ENCODE measurements at places on chromosomes 11 and 22.

GRCh38 chr11:82979824-82980223 is 78.3 kb downstream of the DDIAS start:
- H3K4me3 ChIP-seq = no peak overlapping the region
- H3K36me3 ChIP-seq = peaks cover 24% of the 10 kb centered on the region
- H3K27me3 ChIP-seq = no peaks in the 10 kb centered on the region
- no peak for DNase-seq
- peaks cover 24% of the 10 kb centered on the region for H3K4me1 ChIP-seq
- no peak overlapping the region for H3K27ac ChIP-seq

GRCh38 chr11:21634956-21635355 is 557.9 kb upstream of the ANO5 start:
- peaks cover 3% of the 10 kb centered on the region for H3K27me3 ChIP-seq
- H3K27ac ChIP-seq = no peak overlapping the region
- H3K36me3 ChIP-seq = no peaks in the 10 kb centered on the region
- no peaks in the 10 kb centered on the region for H3K4me1 ChIP-seq
- DNase-seq = no peak
- no peak overlapping the region for H3K4me3 ChIP-seq

DNA sequence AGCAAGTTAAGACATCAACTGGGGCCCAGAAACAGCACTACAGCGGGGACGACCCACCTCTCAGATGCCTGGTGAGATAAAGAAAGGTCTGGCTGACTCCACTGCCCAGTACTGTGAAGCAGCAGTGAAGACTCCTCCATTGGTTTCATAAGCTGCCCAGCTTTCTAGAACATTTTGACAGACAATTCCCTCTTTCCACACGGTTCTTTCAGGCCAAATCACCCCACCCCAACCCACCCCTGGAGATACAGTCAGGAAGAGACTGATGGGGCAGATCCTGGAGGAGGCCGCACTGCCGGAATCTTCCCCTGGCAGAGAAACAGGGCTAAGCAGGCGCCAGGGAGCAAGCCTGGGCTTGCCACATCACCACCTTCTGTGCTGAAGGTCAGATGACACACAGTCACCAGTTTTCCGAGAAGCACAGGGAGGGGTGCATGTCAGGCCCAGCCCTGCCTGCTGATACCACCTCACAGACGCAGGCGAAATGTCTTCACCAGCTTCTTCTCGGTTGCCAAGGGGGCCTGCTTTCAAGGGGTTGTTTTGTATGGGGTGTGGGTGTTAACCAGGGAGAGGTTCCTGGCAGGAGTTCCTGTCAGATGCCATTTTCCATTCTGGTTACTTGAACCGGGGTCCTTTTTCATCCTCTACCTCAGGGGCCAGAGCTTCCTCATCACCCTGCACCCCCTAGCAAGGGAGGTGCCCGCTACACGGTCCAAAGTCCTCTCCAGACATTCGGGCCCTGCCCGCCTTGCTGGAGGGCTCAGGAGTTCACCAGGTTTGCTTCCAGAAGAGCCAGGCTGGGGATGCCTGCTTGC is 1.4 kb upstream of the NEAT1 start:
- no peaks in the 10 kb centered on the region for H3K36me3 ChIP-seq
- peak overlapping the region; percentile 95 for H3K4me3 ChIP-seq
- H3K27me3 ChIP-seq = no peaks in the 10 kb centered on the region
- peaks cover 95% of the 10 kb centered on the region for H3K4me1 ChIP-seq
- peak overlapping the region; percentile 100 for H3K27ac ChIP-seq

DNA sequence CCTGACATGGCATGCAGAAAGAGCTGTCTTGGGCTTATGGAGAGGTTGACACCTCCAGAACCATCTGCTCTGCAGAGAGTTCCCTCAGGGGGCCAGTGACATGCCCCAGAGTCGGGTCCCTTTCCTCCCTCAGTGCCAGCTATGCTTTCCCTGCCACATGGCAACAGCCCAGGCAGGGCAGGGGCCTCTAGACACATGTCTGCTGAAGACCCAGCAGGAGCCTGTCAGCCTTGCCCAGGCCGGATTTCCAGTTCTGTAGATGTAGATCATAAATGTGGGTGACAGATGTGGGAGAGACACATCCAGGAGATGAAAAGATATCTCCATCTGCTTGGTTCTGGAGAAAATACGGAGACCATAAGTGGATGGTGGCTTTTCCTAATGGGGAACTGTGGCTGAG is 25.5 kb downstream of the NAV2 start:
- H3K4me3 ChIP-seq = no peak overlapping the region
- H3K27me3 ChIP-seq = peaks cover 2% of the 10 kb centered on the region
- no peak overlapping the region for H3K27ac ChIP-seq
- no peaks in the 10 kb centered on the region for H3K36me3 ChIP-seq

DNA sequence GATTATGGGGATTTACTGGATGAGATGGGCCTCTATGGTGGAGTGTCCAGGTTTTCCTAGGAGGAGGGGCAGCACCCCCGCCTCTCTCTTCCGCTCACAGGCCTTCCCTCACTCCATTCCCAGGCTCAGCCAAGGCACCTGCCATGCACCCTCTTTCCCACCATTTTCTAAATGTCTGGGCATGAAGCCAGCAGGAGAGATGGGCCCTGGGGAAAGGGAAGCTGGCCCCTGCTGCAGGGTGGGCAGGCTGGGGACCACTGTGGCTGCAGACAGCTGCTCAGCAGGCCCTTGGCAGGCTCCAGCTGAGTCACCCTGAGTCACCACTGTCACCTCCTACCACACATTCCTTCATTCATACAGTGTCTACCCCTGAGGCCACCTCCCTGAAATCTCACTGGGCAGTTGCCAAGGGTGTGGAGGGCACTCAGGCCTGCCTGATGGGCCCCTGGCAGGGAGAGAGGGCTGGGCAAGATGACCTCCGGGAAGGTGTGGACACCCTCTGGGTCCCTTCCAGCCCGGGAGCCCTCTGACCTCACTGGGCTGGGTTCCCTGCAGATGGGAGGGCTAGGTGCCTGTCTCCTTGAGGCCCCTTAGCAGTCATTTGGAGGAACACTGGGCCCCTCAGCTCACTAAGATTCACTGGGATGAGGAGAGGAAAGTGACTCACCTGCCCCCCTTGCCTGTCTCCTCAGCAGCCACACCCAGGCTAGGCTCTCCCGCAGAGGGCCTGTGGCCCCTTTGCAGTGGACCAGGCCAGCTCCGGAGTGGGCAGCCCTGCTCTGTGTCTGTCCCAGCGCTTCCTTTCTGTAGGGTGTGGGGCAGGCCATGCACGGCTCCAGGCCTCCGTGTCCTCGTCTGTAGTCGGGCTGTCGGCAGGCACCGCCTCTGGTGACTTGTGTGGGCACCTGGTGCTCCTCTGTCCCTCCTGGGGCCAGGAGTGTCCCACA is 7.8 kb downstream of the MYEOV start:
- H3K4me1 ChIP-seq = peaks cover 38% of the 10 kb centered on the region
- peaks cover 9% of the 10 kb centered on the region for H3K27me3 ChIP-seq
- no peak overlapping the region for H3K4me3 ChIP-seq
- DNase-seq = no peak

DNA sequence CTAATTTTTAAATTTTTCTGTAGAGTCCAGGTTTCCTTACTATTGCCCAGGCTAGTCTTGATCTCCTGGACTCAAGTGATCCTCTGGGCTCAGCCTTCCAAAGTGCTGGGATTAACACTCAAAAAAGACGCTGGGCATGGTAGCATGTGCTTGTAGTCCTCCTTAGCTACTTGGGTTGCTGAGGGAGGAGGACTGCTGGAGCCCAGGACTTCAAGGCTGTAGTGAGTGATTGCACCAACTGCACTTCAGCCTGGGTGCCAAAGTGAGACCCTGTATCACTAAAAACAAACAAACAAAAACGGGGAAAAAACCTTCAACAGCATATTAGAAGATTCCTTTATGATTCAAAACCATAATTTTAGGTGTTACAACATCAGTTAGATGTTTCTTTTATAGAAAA is 44.6 kb downstream of the RSF1 start:
- H3K36me3 ChIP-seq = peaks cover 26% of the 10 kb centered on the region
- no peak overlapping the region for H3K4me3 ChIP-seq
- no peak for DNase-seq
- H3K27me3 ChIP-seq = no peaks in the 10 kb centered on the region
- H3K4me1 ChIP-seq = peaks cover 7% of the 10 kb centered on the region

DNA sequence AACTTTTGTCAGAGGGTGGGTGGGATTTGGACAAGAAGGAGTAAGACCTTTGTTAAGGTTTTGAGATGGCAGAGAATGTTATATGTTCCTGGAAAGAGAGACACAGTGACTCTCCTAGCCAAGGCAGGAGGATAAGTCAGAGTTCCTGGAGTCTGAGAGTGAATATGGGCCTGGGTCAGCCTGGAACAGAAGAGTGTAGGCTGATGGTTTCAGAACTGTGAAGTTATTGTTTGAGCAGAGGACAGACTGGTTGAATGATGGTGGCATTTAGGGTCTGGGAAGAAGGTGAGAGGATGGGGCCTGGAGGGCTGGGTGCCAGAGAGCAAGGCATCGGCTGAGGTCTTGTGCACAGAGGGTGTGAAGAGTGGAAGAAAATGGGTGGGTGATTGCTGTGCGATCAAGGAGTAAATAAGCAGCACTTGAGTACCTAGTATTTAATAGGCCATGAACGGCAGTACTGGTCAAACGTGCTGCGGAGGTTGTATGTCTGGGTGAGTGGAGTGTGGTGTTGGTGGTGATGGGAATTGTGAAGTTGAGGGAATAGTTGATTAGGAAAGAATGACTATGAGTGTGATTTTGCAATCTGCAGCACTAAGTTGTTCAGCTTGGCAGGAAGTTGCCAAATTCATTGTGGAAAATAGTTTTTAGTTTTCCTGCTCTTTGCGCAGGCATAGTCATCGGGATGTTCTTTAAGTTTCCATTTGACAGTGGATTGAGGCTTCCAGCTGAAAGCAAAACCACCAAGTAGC is 1.8 kb downstream of the PANX1 start:
- peaks cover 29% of the 10 kb centered on the region for H3K4me1 ChIP-seq
- H3K36me3 ChIP-seq = peaks cover 3% of the 10 kb centered on the region
- DNase-seq = no peak
- H3K27me3 ChIP-seq = no peaks in the 10 kb centered on the region

DNA sequence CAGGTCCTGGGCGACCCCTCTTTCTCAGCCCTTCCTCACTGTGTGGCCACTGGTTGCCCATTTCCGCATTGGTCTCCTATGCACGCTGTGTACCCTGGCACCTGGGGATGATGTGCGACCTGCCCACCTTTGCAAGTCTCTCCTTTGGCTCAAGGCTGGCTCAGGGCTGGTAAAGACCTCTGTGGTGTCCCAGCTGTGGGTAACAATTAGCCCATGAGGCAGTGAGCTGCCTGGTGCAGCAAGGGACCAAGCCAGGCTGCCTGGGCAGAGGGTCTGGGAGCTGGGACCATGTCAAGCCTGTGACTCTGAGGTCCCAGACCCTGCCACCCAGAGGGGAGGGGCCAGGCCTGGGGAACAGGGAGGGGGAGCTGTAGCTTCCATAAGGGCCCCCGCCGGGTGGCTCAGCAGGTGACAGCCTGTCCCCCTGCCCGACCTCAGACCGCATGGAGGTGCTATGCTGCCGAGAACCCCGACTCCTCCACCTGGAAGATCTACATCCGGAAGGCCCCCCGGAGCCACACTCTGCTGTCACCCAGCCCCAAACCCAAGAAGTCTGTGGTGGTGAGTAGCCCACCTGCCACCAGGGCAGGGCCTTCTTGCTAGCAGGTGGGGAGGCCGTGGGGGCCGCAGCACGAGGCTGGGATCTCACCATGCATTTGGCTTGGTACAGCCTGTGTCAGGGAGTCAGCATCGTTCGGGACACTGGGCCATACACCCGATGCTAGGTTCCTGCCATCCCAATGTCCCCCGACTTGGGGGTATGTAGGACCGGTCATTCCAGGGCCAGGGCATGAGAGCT is 112.5 kb downstream of the KCNQ1OT1 start:
- H3K27me3 ChIP-seq = peaks cover 18% of the 10 kb centered on the region
- H3K36me3 ChIP-seq = no peaks in the 10 kb centered on the region
- peak overlapping the region; percentile 39 for H3K27ac ChIP-seq
- DNase-seq = no peak
- H3K4me3 ChIP-seq = no peak overlapping the region

DNA sequence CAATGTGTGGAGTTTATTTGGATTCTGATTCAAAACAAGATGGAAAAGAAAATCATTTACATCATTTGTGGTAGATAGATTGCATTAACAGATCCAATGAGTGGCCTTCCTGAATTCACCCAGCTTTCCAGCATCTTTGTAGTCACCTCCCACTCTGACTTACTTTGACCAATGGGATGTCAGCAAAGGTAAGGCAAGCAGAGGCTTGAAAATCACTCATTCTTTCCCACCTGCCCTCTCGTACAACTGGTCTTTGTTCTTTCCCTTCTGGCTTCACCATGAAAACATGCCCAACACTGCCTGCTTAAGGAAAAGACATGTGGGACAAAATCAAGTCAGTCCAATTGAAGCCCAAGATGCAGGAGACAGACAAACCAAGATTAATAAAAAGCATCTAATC is 202.1 kb downstream of the TTC28 start:
- peaks cover 6% of the 10 kb centered on the region for H3K36me3 ChIP-seq
- H3K27ac ChIP-seq = no peak overlapping the region
- no peak for DNase-seq

- H3K36me3 ChIP-seq = peaks cover 39% of the 10 kb centered on the region
- H3K4me1 ChIP-seq = peaks cover 49% of the 10 kb centered on the region
- H3K4me3 ChIP-seq = no peak overlapping the region
- no peak overlapping the region for H3K27ac ChIP-seq
- peaks cover 6% of the 10 kb centered on the region for H3K27me3 ChIP-seq
- no peak for DNase-seq
These were observed 65.0 kb upstream of the TTC12 start for GRCh38 chr11:113249491-113249763.

DNA sequence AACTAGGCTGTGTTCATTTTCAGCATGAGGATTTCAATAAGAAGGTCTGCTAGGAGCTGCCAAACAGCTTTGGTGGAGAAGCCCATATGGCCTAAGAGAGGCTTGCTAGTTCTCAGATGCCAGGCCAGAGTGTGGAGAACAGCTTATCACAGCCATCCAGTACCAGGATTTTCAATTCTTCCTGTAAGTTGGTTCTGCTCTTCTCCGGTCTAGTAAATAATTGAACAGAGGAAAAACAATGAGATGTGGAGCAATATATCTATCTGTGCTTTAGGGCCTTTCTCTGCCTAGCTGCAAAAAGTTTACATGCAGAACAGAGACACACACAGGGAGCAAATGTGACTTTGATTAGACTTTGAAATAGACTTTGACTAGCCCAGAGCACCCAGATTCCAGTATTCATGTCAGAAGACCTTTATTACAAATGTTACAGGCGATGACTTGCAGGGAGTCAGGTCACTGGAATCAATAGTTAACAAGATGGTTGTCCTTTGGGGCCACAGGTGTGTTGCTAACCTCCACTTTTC is 19.8 kb upstream of the PPP2R1B start:
- no peaks in the 10 kb centered on the region for H3K4me1 ChIP-seq
- no peak for DNase-seq
- H3K27ac ChIP-seq = peak overlapping the region; percentile 34
- H3K36me3 ChIP-seq = peaks cover 15% of the 10 kb centered on the region
